ENCODE measurements at places on chromosomes 2 and 18.
A peak's percentile ranks its signal among the peaks of the same experiment; 100 is the strongest.

DNA sequence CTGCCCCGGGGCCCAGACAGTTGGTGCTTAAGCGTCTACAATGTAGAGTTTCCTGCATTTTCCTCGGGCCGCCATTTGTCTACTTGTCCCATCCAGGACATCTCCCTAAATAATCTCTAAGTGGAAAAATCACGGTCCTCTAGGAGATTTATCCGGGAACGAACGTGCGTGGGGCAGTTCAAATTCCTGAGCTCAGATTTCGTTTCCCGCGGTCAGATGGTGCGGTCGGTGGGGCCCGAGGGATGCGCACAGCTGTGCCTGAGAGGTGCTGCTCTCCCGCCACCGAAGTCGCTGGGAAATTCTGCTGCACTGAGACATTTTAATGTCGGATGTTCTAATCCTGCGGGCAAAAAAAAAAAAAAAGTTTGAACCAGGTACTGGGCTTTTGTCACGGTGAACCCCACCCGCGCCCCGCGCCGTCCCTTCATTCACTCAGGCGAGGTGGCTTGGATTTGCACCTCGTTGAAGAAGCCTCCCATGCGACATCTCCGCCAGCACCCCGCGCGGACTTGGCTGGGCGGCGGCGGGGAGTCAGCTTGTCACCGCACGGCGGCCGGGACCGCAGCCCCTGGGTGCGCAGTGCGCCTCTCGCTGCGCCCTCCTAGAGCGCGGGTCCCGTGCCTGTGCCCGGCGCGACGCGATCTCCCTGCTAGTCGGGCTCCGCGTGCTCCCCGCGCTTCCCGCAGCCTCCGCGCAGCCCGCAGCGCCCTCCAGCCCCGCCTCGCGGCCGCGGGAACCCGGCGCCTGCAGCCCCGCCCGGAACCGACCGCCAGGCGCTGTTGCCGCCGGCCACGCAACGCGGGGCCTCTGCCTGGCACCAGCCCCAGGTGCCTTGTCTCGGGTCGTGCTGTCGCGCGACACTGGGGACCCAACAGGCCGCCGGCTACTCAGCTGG is 191.9 kb upstream of the TCF4 start:
- no peaks in the 10 kb centered on the region for H3K4me1 ChIP-seq
- no peak overlapping the region for H3K4me3 ChIP-seq
- H3K36me3 ChIP-seq, result no peaks in the 10 kb centered on the region
- no peaks in the 10 kb centered on the region for H3K27me3 ChIP-seq
- DNase-seq, result no peak
- H3K27ac ChIP-seq, result no peak overlapping the region

- no peaks in the 10 kb centered on the region for H3K36me3 ChIP-seq
- H3K27ac ChIP-seq, result no peak overlapping the region
- no peak for DNase-seq
- no peaks in the 10 kb centered on the region for H3K27me3 ChIP-seq
- no peak overlapping the region for H3K4me3 ChIP-seq
Measured at GRCh38 chr18:56489893-56490292, 148.5 kb downstream of the TXNL1 start.

- no peaks in the 10 kb centered on the region for H3K36me3 ChIP-seq
- no peak for DNase-seq
- peak overlapping the region; percentile 40 for H3K4me3 ChIP-seq
- no peaks in the 10 kb centered on the region for H3K27me3 ChIP-seq
- peaks cover 14% of the 10 kb centered on the region for H3K4me1 ChIP-seq
- H3K27ac ChIP-seq, result peak overlapping the region; percentile 36
Measured at GRCh38 chr2:130726614-130727180, 2.2 kb upstream of the GPR148 start.

DNA sequence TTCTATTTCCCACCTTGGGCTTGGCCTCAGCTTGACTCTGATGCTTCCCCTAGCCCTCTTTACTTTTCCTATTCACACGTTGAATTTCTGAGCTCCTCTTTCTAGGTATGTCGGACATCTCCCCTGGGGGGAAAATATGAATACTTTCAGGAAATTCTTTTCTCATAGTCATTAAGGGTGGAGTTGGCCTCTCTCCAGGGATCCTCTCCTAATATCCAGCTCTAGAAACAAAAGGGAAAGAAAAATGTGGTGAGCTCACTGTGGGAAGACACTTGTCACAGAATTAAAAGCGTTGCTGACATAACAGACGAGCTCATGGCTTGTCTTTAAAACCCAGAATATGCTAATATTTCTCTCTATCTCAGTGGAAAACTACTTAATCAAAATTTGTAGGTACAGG is 132.7 kb upstream of the MEX3C start:
- DNase-seq, result no peak
- no peak overlapping the region for H3K4me3 ChIP-seq
- H3K27me3 ChIP-seq, result no peaks in the 10 kb centered on the region
- H3K36me3 ChIP-seq, result no peaks in the 10 kb centered on the region
- no peak overlapping the region for H3K27ac ChIP-seq

DNA sequence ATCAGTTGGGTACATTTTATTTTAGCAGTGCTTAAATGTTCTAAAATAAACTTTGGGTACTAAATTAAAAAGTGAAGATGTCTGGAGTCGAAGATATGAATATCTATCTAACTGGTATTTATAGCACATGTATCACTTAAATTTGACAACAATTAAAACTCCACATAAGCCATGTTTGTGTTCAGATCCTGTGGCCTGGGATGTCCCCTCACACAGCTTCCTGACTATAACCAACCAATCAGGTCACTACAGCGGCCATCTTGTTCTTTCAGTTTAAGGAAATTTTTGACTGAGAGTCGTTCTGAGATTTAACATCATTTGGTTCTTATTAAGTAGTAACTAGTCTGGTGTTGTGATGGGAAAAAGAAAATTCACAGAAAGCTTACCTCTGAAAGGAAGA is 170.7 kb upstream of the NRP2 start:
- H3K36me3 ChIP-seq, result no peaks in the 10 kb centered on the region
- DNase-seq, result no peak
- H3K27ac ChIP-seq, result peak overlapping the region; percentile 24

- no peak overlapping the region for H3K27ac ChIP-seq
- no peak for DNase-seq
- no peak overlapping the region for H3K4me3 ChIP-seq
- H3K36me3 ChIP-seq, result no peaks in the 10 kb centered on the region
- H3K27me3 ChIP-seq, result no peaks in the 10 kb centered on the region
Measured at GRCh38 chr2:181364492-181365170, 92.6 kb upstream of the ITGA4 start.

- H3K4me1 ChIP-seq, result no peaks in the 10 kb centered on the region
- DNase-seq, result no peak
- no peaks in the 10 kb centered on the region for H3K27me3 ChIP-seq
- no peak overlapping the region for H3K4me3 ChIP-seq
- H3K36me3 ChIP-seq, result no peaks in the 10 kb centered on the region
- no peak overlapping the region for H3K27ac ChIP-seq
Measured at GRCh38 chr18:52577795-52578194, 237.8 kb downstream of the DCC start.

- no peak for DNase-seq
- H3K4me1 ChIP-seq, result no peaks in the 10 kb centered on the region
- H3K36me3 ChIP-seq, result no peaks in the 10 kb centered on the region
- H3K27me3 ChIP-seq, result no peaks in the 10 kb centered on the region
- no peak overlapping the region for H3K4me3 ChIP-seq
Measured at GRCh38 chr18:21163647-21164547, 52.3 kb upstream of the ROCK1 start.

All from Caco-2 (cell line).